ENCODE measurements at places on chromosomes 16 and 17.

GRCh38 chr17:20300436-20300934 lies 166.9 kb downstream of the LGALS9B start:
- DNase-seq = no peak

- DNase-seq = no peak
Measured at GRCh38 chr17:43874293-43874692, 27.3 kb downstream of the CD300LG start.

DNA sequence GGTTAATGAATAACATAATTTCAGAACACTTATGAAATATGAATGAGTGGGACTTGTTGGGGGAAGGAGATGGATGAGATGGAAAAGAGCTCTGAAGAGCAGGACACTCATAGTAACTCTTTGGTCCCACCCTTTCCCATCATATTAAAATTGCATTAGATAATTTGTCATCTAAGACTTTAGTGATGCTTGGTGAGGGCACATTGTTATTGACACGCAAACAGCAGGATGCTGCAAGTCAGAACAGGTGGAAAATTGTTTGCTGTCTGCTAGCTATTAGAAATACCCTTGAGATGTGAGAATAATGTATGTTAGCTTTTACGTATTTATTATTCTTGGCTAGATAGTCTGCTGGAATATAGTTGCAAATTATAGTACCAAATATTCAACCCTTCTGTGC lies 75.7 kb downstream of the TANC2 start:
- no peak for DNase-seq

GRCh38 chr17:81305051-81305630 lies 10.0 kb upstream of the SLC38A10 start:
- no peak for DNase-seq

GRCh38 chr17:31550389-31551056 lies 159.0 kb downstream of the RAB11FIP4 start:
- DNase-seq = no peak

DNA sequence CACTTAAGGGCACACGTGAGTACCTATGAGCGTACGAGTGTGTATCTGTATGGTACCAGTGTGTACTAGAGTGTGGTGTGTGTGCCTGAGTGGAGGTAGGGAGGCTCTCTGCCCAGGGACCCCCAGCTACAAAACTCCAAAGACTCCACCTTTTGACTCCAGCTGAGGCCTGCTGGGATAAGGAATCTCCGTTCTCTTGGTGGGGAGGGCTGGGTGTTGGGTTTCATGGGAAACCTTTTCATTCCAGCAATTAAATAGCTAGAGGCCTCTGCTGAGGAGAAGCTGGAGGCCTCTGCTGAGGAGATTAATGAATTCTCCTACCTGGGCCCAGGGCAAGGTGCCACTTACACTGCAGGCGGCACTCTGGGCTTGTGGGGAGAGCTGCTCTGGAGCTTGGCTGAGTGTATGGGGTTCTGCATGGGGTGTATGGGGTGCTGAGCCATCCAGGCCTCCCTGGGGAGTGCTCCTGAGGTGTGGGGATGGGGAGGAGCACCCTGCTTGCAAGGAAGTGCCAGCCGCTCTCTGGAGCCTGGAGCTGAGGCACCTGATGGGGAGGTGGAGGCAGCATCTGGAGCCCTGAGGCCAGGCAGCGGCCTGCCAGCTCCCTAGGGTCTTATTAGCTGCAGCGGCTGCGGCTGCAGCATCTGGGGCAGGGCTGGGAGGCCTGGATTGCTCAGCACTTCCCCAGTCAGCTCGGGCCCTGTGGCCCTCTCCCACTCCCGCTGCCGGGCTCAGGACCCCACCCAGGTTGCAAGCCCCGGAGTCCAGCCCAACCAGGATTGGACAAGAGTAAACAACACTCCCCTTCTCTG lies 4.6 kb downstream of the ANKRD13B start:
- DNase-seq = no peak

- DNase-seq = no peak
Measured at GRCh38 chr16:11843861-11844260, 7.5 kb downstream of the RSL1D1 start.

- DNase-seq = no peak
Measured at GRCh38 chr16:47858333-47858982, 297.3 kb downstream of the ABCC12 start.

DNA sequence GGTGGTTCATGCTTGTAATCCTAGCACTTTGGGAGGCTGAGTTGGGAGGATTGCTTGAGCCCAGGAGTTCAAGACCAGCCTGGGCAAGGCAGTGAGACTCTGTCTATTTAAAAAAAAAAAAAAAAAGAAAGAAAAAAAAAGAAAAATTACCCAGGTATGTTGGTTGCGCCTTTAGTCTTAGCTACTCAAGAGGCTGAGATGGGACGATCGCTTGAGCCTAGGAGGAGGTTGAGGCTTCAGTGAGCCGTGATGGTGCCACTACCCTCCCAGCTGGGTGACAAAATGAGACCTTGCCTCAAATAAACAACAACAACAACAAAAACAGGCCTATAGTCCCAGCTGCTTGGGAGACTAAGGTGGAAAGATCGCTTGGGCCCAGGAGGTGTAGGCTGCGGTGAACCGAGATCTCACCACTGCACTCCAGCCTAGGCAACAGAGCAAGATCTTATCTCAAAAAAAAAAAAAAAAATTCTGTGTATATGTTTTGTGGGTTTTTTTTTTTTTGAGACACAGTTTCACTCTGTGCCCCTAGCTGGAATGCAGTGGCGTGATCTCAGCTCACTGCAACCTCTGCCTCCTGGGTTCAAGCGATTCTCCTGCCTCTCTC lies 12.5 kb upstream of the ANKRD40CL start:
- DNase-seq = peak; percentile 54

DNA sequence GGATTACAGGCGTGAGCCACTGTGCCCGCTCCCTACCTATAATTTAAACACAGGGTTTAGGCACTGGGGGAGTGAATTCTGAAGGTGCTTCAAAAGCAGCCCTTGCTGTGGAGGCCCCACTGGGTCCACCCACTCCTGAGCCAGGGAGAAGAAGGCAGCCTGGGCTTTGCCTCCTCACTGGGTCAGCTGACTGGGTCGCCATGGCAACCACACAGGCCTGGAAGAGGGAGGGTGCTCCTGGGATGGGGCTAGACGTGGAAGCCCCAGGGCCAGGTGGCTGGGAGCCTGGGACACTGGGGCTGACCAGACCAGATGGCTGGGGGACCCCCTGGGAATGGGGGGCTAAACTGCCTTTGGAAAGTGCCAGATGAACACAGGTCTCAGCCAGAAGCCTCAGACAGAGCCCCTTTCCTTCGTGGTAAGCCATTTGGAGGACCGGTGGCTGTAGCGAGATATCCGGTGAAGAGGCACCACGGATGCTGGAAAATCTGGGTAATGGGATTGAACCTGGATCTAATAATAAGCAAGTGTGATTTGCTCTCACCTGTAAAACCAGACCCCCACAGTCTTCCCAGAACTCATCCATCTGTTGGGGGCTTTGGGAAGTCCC lies 32.9 kb downstream of the TRARG1 start:
- DNase-seq = no peak

DNA sequence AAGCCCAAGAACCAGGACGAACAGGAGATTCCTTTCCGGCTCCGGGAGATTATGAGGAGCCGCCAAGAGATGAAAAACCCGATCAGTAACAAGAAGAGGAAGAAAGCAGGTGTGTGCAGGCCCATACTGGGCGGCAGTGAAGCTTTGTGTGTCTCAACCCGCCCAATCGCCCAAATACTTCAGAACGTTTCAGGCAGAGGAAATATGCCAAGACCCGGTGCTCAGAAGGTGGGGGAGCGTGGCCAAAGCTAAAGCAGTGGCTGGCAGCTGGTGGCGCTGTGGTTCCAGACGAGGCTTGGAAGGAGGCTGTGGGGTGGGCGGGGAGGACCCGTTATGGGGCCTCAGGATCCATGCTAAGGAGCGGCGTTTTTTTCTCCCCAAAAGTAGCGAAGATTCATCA lies 1.2 kb downstream of the CCDC137 start:
- no peak for DNase-seq

GRCh38 chr17:6086603-6087400 lies 16.6 kb downstream of the WSCD1 start:
- no peak for DNase-seq

GRCh38 chr16:85206472-85207356 lies 94.4 kb upstream of the CIBAR2 start:
- no peak for DNase-seq

- peak; percentile 95 for DNase-seq
Measured at GRCh38 chr16:89700100-89700648, 1.3 kb downstream of the SPATA2L start.

- no peak for DNase-seq
Measured at GRCh38 chr17:33739714-33740113, 446.6 kb upstream of the ASIC2 start.

GRCh38 chr17:74117999-74118421 lies 85.5 kb upstream of the RPL38 start:
- no peak for DNase-seq

DNA sequence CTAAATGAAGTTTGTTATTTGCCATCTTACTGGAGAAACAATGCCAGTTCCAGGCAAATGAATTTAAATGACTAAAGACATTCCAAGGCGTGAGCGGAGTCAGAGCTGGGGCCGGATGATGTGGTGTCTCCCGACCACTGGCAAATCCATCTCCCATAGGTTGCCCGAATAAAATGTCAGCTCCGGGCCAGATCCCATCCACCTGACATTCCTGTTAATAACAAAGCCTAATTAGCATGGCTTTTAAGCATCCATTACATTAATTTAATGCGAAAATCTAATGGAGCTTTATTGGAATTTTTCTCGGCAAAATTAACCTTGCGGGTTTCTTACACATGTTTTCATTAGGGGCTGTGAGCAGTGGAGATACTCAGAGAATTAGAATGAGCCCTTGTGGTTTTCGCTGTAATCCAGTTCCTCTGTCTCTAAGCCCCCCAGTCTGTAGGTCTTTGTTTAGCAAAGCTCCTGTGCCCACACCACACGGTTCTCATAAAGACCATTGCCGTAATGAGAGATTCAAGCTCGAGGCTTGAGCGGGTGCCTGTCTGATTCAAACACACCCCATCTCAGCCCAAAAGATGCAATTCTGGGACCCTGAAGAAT lies 123.3 kb downstream of the CCT6B start:
- no peak for DNase-seq

DNA sequence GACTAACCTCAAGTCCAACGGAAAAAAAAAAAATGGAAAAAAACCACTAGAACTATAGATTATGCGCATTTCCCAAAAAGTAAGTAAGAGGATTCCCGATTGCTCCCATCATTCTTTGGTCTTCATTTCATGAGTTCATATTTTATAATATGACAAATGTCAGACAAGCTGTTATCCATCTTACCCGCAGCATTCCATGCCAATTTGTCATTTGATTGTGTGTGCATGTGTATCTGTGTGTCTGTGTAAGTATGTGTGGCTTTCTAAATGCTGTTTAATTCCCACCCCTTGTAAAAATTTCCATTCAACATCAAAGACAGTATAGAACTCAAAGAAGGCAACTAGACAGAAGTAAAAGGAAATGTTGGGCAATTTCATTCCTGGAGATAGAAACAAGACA lies 434.1 kb downstream of the CDH11 start:
- DNase-seq = no peak

DNA sequence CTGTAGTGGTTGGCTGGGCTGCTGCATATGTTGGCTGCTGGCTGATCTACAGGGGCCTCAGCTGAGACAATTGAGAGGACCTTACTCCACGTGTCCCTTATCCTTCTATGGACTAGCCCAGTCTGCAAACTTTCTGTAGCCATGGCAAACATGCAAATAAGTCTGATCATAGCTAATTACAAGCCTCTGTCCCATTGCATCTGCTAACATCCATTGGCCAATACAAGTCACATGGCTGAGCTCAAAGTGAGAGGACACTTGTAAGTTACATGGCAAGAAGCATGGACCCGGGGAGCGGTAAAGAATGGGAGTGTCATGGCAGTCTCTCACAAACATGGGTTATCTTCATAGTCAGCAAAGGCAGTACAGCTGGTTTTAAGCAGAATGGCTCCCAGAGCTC lies 11.6 kb upstream of the IL4R start:
- DNase-seq = no peak

DNA sequence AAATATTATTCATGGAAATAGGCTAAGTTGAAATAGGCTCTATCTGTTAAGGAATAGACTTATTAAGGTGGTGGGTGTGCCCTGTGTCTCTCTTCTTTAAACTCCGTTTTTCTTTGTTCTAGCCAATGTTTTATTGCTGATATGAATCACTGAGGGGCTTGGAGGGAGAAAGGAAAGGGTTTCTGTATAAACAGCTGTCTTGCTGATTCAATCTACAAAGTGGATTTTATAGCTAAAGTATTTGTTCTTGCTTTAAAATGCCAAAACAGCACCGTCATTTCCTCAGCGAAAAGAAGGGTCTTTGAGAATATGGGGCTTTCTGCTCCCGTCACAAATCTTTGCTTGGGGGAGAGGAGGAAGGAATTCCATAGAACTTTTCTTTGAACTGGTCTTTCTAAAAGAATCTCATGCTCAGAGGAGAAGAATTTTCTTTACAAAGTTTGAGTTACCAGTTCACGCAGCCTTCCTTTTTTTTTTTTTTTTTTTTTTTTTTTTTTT lies 39.3 kb downstream of the MSI2 start:
- DNase-seq = peak; percentile 8

- DNase-seq = peak; percentile 48
Measured at GRCh38 chr17:59839651-59840328, 53.0 kb downstream of the TUBD1 start.

- DNase-seq = no peak
Measured at GRCh38 chr17:9408381-9408780, 167.2 kb downstream of the STX8 start.

DNA sequence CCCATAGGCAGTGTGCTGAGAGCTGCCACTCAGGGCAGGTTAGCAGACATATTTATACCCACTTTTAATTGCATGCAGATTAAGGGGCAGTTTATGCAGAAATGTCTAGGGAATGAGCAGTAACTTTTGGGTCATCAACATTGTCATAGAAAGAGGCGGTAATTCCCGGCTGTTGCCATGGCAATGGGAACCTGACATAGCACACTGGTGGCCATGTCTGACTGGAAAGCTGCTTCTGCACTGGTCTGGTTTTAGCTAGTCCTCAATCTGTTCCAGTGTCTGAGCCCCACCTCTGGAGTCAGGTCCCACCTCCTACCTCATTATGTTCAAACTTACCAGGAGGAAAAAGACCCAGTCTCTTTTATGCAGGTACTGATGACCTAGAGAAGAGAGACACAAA lies 31.5 kb upstream of the TNRC6C start:
- DNase-seq = no peak

- DNase-seq = no peak
Measured at GRCh38 chr17:74779501-74779900, 3.4 kb upstream of the NAT9 start.

Data from CD4-positive, alpha-beta T cell treated with Interleukin-2 at 100 ng/mL for 4 hours (primary cell).